A549 treated with AZD2906 at 1 μM for 4 hours (cell line): ENCODE measurements at places on chromosomes 6 and 20. TPM values are rescaled to one million over a fixed set of nuclear protein-coding genes. Genes with fewer than 3 reads are reported as not detected.

Gene SFTA2
- total RNA-seq = 0.19 to 0.38 TPM (median 0.24 TPM) in 3 of 5 replicates, not detected in the others

Gene ADGRF5
- total RNA-seq = 0.01 to 0.10 TPM in 2 of 5 replicates, not detected in the others

Gene MTFR2
- 11.2 to 12.0 TPM (median 11.6 TPM) in 5 replicates for total RNA-seq

Gene MLN
- not detected in 5 replicates for total RNA-seq

Gene LCA5
- 0.32 to 0.93 TPM (median 0.52 TPM) in 5 replicates for total RNA-seq

Gene SIM1
- not detected in 5 replicates for total RNA-seq

Gene SAMD5
- 0.37 to 0.55 TPM (median 0.49 TPM) in 5 replicates for total RNA-seq
